ENCODE measurements at places on chromosomes 6 and 20.

DNA sequence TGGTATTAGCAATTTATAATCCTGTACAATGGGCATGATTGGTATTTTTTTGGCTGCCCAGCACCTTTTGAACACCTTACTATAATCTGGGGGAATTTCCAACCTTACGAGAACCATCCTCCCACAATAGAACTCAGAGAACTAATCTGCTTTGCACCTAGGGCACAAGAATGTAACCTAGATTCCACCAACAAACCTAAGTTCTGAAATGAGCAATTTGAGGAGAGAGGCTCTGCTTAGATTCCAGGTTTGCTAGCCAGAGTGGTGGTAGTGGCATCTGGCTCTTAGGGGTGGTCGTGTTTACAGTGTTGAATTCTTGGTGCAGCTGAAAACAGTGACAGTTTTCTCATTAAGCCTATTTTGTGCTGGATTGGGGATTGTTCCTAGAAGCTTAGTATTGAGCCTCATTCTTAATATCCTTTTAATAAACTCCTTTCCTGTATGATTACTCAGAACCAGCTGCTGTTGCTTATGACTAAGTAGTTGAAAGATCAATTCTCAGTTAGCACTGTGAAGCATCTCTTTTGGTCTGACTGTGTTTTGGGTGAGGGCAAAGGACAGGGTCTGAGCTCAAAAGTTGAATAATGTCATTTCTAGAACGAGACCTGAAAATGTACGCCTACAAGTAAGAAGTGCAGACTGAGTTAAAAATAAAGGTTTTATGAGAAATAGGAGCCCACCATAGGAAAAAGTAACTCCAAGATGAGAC, 385.6 kb downstream of the CDKAL1 start:
- no peak for DNase-seq

GRCh38 chr6:61809004-61809595, 476.9 kb downstream of the KHDRBS2 start:
- no peak for DNase-seq

GRCh38 chr6:23349521-23350147, 776.4 kb upstream of the NRSN1 start:
- DNase-seq: no peak

DNA sequence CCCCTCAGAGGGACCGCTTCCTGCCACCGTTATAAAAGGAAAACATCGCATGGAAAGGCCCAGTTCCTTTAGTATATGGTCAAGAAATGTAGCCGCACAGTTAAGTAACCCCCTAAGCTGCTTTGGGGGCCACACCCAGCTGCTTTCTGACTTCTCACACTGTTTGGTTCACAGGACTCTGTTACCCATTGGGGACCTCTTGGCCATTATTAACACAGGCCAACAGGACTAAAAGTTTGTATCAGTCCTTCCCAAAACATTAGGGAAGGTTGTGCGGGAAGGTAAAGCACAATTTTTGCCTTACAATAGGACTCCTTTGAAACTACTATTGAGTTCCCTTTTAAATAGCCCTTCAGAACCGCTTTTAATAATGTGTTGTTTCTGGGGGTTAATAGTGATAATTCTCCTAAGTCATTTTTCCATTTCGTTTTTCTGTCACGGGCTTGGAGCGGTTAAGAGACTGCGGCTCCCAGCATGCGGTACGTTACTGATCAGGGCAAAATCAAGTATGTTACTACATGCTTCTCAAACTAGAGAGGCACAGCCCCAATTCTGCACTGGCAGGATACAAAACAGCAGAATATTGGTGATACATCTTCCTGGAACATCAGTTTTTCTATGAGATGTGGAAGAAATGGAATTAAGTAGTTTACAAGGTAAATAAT, 668 bp upstream of the RPP40 start:
- no peak for DNase-seq

- DNase-seq: no peak
Measured at GRCh38 chr20:19783966-19784401, 25.9 kb downstream of the RIN2 start.

DNA sequence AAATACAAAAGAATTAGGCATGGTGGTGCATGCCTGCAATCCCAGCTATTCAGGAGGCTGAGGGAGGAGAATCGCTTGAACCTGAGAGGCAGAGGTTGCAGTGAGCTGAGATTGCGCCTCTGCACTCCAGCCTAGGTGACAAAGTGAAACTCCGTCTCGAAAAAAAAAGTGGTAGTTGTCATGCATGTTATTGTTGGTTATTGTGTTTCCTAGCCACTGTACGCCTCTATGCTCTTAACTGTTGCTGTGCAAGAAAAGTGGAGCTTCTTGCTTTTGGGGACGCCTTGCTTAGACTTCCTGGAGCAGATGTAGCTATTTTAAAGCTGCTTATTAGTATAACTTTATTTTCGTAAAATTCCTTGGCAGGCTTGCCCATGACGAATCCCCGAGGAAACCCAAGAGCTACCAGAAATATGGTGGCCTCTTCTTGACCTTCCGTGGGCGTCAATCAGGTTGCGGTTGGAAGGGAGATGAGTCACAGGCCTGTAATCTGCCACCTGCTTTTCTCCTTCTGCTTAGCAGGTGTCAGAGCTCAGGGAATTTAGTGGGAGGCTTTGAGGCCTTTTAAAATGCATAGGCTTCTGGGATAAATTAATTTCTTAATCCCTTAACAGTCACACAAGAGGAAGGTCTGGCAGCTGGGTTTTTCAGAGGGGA, 17.3 kb downstream of the GABRR2 start:
- no peak for DNase-seq

GRCh38 chr6:121686611-121687023, 251.2 kb downstream of the GJA1 start:
- no peak for DNase-seq

DNA sequence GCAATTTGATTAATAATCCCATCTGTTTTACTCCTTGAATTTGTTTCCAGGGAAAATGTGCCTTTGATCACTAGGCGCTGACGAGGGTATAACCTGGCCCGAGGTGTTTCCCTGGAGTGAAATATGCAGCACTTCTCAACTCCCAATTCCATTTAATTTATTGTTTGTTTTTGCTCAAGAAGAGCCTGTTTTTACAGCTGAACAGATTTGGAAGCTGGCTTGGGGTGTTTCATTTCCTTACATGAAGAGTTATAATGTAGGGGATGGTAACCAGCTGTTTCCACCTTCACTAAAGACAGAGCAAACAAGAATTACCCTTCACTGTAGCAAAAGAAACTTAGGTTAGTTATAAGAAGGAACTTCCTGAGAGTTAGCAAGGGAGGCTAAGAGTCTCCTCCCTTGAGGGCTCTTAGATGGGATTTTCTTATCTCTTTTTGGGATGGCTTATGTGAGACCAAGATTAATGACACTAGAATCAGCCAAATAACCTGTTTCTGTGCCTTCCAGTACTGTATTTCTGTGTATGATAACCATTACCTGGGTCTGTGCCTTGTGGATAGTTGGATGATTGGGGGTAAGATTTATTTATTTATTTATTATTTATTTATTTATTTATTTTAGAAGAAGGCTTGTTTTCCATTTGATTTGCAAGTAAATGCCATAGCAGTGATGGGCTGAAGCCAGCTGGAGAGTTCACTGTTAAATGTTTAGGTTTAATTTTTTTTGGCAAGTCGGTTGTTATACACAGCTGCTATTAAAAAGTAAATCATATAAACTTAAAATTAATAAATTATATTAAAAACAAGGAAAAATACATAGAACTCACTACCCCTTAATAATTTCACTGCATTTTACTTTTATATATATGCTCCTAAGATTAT, 162.2 kb upstream of the BMP2 start:
- DNase-seq: no peak

DNA sequence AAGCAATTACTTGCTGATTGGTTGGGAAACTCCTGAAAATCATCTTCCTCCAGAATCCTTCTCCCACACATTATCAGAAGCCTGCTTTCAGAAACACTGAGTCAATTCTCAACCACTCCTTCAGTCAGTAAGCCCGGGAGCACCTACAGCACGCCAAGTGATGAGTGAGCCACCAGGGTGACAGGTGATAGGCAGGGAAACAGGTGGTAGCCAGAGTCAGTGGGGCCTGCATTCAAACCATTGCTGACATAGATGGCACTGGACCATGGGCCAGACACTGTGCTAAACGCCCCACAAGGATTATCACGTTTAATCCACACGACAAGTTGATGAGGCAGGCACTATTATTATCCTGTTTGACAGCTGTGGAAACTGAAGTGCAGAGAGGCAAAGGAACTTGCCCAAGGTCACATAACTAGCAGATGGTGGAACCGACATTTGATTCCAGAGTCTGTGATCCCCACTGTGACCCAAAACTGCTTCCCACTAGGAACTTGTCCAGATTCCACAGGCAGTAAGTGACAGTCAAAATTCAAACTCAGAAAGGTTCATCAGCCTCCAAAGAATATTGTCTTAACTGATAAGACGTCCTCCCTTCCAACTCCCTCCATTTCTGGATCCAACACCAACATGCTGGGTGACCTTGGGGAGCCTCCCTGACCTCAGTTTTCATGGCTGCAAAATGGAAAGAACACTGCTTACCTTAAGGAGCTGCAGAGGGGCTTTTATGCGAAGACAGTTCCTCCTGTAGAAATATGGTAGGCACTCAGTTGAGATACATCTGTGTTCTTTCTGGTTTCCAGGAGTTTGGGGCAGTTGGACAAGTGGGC, 23.9 kb upstream of the TOP1 start:
- no peak for DNase-seq

DNA sequence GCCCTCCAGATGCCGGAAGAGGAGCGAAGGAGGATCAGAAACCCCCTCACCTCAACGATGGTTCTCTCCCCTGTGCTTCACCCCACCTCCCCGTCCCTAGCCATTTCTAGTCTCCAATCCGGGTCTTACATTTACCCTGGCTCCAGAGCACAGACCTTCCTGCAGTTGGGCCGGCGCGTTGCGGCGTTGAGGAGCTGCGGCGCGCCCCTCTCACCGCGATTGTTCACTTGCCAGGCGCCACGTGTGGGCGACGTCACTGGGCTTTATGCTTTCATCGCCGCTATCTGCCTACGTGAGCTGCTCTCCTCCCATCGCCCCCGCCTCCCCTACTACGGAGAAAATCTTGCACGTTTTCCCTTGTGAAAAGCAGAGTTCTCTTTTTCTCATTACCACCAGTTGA, at the start of gene CRISP2:
CRISP2 (minus strand) TSS at position 198 of the 400 bp plus-strand sequence. CDS start 4,347 bp downstream, outside the sequence.
- no peak for DNase-seq

GRCh38 chr20:32142991-32143390, 33.5 kb downstream of the TM9SF4 start:
- DNase-seq: no peak

- DNase-seq: no peak
Measured at GRCh38 chr20:23655491-23656211, 17.9 kb upstream of the CST3 start.

DNA sequence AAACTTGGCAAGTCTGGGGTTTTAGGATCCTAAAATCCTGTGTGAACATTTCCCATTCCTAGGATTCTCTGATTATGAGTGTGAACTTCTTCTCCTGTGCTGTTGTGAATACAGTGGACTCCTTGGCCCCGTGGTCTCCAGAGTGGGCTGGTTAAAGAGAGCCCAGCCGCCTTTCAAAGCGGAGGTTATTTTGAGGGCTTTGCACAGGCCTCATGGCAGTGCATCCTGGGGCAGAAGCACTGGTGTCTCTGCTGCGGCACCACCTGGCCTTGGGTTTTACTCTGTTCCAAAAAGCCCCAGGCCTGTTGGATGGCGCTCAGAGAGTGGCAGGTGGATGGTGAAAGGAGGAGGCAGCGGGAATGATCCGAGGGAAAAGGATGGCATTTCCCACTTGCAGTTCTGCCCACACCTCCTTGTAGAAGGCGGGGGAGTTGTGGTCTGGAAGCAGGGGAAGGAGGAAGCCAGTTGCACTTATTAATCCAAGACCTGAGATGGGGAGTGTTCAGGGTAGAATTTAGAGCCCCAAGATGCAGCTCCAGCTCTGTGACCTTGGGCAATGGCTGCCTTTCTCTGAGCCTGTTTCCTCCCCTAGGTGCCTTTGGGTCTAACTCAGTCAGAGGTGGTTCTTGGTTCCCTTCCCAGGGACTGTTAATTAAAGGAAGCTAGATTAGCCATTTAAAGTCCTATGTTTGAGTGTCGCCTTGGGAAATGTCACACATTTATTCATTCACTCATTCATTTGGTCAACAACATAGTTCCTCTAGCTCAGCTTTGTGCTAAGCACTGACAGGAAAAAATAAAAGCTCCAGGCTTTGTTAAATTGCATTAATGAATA, 22.4 kb downstream of the MMP24 start:
- no peak for DNase-seq

GRCh38 chr6:127514179-127514772, 4.9 kb downstream of the MTCL3 start:
- DNase-seq: no peak

GRCh38 chr6:81562169-81562568, 190.3 kb downstream of the TENT5A start:
- no peak for DNase-seq

GRCh38 chr6:52233975-52234823, 10.1 kb downstream of the IL17F start:
- DNase-seq: no peak

GRCh38 chr6:158018041-158018771, 36.5 kb downstream of the SYNJ2 start:
- DNase-seq: no peak

- DNase-seq: no peak
Measured at GRCh38 chr6:77883851-77884250, 231.0 kb downstream of the MEI4 start.

DNA sequence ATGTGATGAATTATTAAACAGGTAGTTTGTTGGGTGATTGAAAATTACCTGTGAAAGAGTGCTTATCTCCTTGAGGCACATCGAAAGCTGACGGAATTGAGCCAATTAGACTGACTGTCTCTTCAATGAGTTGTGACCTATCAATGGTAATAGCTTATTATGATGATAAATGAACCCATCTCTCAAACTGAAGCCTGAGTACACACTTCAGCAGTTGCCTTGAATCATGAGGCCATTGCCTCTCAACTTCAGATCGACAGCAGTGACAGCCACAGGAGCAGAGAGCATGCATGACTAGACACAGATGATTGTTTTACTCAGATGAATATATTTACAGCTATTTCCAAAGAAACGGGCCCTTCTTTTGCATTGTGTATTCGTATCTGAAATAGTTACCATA, 323.9 kb downstream of the LAMA2 start:
- no peak for DNase-seq
